ENCODE measurements at places on chromosomes 1 and 21. TPM values are rescaled to one million over a fixed set of nuclear protein-coding genes. Genes with fewer than 3 reads are reported as not detected.
A peak's percentile ranks its signal among the peaks of the same experiment; 100 is the strongest.

DNA sequence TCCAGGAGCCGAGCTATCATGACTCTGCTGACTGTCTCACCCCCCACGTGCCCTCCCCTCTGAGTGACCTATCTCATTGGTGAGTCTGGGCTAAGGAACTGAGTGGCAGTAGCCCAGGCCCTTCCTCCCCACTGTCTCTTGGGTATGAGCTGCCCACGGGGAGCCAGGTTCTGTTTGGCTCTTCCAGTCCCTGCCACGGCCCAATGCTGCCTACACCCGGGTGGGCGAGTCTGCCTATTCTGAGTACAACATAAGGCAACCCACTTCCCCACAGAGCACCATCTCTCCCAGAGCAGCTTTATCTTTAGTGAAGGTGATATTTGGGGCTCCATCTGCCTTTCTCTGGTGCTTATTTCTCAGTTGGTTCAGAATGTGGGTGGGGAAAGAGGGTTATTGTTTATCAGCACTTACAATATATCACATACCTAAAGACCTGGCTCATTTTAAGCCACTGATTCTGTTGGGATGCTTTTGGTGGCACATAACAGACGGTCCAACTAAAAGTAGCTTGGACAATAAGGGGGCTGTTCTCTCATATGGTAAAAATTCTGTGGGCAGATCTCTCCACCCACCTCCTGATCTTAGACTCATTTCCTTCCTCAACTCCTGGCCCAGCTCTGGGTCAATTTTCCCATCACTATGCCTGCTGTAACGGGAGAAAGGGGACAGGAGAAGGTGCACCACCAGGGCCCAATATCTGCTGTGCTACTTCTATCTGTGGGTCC, 27.7 kb upstream of the VWA5B1 start:
- H3K27me3 ChIP-seq, result peaks cover 3% of the 10 kb centered on the region
- no peak overlapping the region for H3K27ac ChIP-seq
- no peaks in the 10 kb centered on the region for H3K4me1 ChIP-seq

DNA sequence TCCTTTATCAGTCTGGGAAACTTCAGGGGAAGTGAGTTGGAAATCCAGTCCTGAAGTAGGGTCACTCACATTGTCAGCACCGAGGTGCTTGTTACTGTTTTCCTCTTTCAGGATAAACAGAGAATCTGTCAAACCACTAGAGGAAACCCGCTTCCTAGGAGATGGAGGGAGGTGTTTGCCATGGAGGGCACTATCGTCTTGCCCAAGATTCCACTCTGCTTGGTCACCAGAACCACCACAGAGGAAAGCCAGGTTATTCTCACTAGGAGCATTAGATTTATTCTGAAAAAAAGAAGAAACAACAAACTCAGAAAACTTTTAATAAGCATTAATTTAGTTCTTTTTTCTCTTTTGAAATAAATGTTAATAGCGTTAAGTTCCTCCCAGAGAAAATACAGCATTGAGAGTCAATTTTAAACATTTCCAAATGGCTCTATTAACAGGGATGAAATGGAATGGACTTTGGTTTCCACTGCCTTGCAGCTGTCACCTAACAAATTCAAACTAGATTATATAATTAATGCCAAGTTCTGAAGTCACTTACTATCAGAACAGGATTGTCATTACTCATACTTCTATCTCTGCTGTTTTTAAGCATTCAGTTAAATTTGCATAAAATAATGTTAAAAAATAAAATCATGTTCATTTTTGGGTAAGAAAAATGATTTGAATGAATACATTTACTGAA, 242.8 kb downstream of the CRB1 start:
- H3K36me3 ChIP-seq, result peaks cover 25% of the 10 kb centered on the region
- H3K27ac ChIP-seq, result no peak overlapping the region
- DNase-seq, result no peak
- no peak overlapping the region for H3K4me3 ChIP-seq

DNA sequence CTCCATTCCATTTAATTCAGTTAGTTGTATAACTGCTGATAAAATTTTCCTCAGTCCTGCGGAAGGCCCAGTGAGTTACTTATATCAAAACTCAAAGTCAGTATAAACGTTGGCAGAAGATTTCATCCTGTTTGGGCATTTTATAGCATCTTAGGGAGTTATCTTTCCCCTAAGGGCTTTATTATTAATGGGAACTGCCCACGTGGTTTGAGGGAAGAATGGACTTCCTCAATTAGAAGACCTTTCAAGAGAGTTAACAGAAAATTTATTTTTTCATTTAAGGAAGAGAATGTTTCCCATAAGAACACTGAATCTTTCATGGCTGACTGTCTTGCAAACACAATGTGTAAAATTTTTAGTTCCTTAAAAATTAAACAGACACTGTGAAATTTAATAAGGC, 400.1 kb downstream of the NEGR1 start:
- H3K27me3 ChIP-seq, result no peaks in the 10 kb centered on the region
- H3K36me3 ChIP-seq, result no peaks in the 10 kb centered on the region
- H3K27ac ChIP-seq, result no peak overlapping the region
- DNase-seq, result no peak
- no peak overlapping the region for H3K4me3 ChIP-seq

- H3K27ac ChIP-seq, result no peak overlapping the region
- no peak for DNase-seq
- no peaks in the 10 kb centered on the region for H3K27me3 ChIP-seq
- H3K36me3 ChIP-seq, result no peaks in the 10 kb centered on the region
- H3K4me3 ChIP-seq, result no peak overlapping the region
These were observed 16.1 kb downstream of the FCRL1 start for GRCh38 chr1:157803851-157804250.

DNA sequence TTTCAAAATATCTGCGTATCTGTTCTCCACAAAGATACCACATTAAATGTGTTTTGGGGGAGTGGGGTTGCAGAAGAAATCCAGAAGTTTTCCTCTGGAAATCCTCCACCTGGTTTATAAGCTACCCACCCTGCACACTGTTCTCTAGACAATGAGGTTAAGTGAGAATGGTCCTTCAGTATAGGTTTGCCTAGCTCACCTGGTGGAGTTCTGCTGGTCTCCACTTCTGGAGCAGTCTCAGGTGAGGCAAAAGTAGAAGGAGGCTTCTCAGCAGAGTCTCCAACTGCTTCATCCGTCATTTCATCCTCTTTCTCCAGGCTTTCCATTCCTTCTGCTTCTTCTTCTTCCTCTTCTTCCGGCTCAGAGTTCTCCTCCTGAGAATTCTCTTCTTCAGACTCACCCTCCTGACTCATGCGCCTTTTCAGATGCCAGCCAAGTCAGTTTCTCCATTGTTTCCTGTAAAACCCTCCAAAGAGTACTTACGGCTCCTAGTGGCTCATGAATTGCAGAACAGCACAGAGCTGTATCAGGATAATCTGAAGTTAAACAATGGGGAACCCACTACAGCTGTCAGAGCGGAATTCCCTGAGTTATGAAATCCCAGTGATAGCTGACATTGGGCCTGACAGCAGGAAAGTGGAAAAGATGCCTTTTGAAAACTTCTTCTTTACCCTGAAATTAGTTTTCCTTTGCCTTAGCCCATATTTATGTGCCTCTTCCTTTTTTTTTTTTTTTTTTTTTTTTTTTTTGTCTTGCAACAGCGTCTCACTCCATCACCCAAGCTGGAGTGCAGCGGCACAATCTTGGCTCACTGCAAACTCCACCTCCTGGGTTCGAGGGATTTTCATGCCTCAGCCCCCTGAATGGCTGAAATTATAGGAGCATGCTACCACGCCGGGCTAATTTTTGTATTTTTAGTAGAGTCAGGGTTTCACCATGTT, 38.5 kb downstream of the MSTO1 start:
- no peaks in the 10 kb centered on the region for H3K4me1 ChIP-seq
- H3K27me3 ChIP-seq, result no peaks in the 10 kb centered on the region
- H3K4me3 ChIP-seq, result no peak overlapping the region
- no peak for DNase-seq

- DNase-seq, result no peak
- peaks cover 14% of the 10 kb centered on the region for H3K4me1 ChIP-seq
- H3K36me3 ChIP-seq, result no peaks in the 10 kb centered on the region
These were observed at the start of gene FNDC5 for GRCh38 chr1:32870615-32871363. TSS of gene FNDC5 (minus strand) at chr1:32870912.

- H3K4me1 ChIP-seq, result peaks cover 4% of the 10 kb centered on the region
- no peaks in the 10 kb centered on the region for H3K27me3 ChIP-seq
- H3K4me3 ChIP-seq, result no peak overlapping the region
- DNase-seq, result no peak
- H3K36me3 ChIP-seq, result no peaks in the 10 kb centered on the region
These were observed 12.8 kb downstream of the NT5C1A start for GRCh38 chr1:39659110-39659509.

- H3K36me3 ChIP-seq, result peaks cover 2% of the 10 kb centered on the region
- H3K4me3 ChIP-seq, result no peak overlapping the region
- H3K4me1 ChIP-seq, result no peaks in the 10 kb centered on the region
- DNase-seq, result no peak
- H3K27me3 ChIP-seq, result no peaks in the 10 kb centered on the region
- H3K27ac ChIP-seq, result no peak overlapping the region
These were observed 86.8 kb downstream of the NPHP4 start for GRCh38 chr1:5905436-5905835.

- no peaks in the 10 kb centered on the region for H3K27me3 ChIP-seq
- no peak overlapping the region for H3K4me3 ChIP-seq
- no peak overlapping the region for H3K27ac ChIP-seq
- no peak for DNase-seq
- peaks cover 76% of the 10 kb centered on the region for H3K36me3 ChIP-seq
- peaks cover 24% of the 10 kb centered on the region for H3K4me1 ChIP-seq
These were observed 5.5 kb downstream of the AP4B1 start for GRCh38 chr1:113899111-113899510.

DNA sequence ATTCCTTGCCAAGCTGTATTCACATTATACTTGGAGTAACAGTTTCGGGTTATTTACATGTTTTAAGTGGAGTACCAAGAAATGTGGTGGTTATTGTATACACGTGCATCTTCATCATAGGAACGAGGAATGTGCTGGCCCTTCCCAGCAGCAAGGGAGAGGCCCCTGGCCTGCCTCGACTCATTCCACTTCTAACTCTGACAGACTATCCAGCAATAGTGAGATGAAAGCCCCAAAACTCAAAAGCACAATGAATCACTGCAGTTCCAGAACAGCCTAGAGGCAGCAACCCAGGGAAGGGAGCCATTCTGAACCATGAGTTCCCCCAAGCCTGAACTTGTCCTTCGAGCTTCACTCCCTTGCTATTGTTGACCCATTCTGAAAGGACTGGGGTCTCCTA, 23.1 kb downstream of the FAM89A start:
- H3K36me3 ChIP-seq, result no peaks in the 10 kb centered on the region
- DNase-seq, result no peak
- peaks cover 4% of the 10 kb centered on the region for H3K4me1 ChIP-seq
- H3K27me3 ChIP-seq, result no peaks in the 10 kb centered on the region
- H3K4me3 ChIP-seq, result no peak overlapping the region

- no peaks in the 10 kb centered on the region for H3K36me3 ChIP-seq
- H3K27ac ChIP-seq, result no peak overlapping the region
- DNase-seq, result no peak
- no peaks in the 10 kb centered on the region for H3K4me1 ChIP-seq
- no peak overlapping the region for H3K4me3 ChIP-seq
- no peaks in the 10 kb centered on the region for H3K27me3 ChIP-seq
These were observed 20.3 kb downstream of the RIMS3 start for GRCh38 chr1:40645118-40645680.

DNA sequence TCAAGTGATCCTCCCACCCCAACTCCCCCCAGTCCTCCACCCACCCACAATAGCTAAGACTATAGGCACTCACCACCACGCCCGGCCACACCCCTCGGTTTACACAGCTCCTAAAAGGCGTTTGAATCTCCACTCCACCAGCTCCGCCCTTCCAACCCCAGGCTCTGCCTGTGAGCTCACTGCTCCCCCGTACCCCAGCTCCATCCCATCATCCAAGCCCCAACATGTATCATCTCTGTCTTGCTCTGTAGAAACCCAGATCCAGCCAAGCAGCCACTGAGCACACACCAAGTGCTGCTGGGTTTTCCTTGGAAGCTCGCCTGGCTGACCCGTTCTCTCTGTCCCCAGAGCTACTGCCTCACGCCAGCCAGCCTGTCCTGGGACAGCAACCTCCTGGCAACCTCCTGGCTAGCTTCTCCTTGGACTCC, 12.0 kb upstream of the S100A2 start:
- no peaks in the 10 kb centered on the region for H3K36me3 ChIP-seq
- peaks cover 14% of the 10 kb centered on the region for H3K27me3 ChIP-seq
- H3K27ac ChIP-seq, result no peak overlapping the region

- peaks cover 100% of the 10 kb centered on the region for H3K4me1 ChIP-seq
- H3K36me3 ChIP-seq, result peaks cover 12% of the 10 kb centered on the region
- peak overlapping the region; percentile 71 for H3K27ac ChIP-seq
- H3K27me3 ChIP-seq, result no peaks in the 10 kb centered on the region
- no peak for DNase-seq
- peak overlapping the region; percentile 47 for H3K4me3 ChIP-seq
These were observed 9.2 kb downstream of the MEF2D start for GRCh38 chr1:156491151-156491949.

Gene S100A7
- not detected for total RNA-seq

Gene ANKRD35
- 0.17 TPM for total RNA-seq

Gene PPP1R15B
- total RNA-seq, result 239 TPM

Gene ERG
- 1.5 TPM for total RNA-seq

Gene OR6N1
- total RNA-seq, result not detected

Gene PCP4L1
- total RNA-seq, result not detected

Gene PCBP3
- 5.3 TPM for total RNA-seq

Gene INKA2
- total RNA-seq, result not detected

Gene FGR
- total RNA-seq, result 0.15 TPM

Gene PTCH2
- 0.94 TPM for total RNA-seq

Data from CD4-positive, CD25-positive, alpha-beta regulatory T cell (primary cell).